ENCODE measurements at places on chromosomes 11 and 22.

DNA sequence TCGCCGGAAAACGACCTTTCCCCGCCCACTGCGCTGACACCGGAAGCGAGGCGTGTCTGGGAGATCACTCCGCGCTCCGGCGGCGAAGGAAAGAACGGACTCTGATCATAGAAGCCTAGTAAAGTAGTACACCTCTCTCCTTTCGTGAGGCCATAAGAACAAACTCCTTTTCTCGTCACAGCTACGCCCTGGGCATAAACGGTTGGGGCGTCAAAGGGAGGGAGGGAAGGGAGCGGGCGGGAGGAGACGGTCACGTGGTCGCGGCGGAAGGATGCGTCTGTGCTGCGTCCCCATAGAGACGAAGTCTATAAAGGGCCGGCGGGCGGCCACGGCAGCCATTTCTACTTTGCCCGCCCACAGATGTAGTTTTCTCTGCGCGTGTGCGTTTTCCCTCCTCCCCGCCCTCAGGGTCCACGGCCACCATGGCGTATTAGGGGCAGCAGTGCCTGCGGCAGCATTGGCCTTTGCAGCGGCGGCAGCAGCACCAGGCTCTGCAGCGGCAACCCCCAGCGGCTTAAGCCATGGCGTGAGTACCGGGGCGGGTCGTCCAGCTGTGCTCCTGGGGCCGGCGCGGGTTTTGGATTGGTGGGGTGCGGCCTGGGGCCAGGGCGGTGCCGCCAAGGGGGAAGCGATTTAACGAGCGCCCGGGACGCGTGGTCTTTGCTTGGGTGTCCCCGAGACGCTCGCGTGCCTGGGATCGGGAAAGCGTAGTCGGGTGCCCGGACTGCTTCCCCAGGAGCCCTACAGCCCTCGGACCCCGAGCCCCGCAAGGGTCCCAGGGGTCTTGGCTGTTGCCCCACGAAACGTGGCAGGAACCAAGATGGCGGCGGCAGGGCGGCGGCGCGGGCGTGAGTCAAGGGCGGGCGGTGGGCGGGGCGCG is at the start of gene ATF4:
TSS of gene ATF4 (plus strand) at position 337 of the 880 bp plus-strand sequence. CDS start 884 bp downstream, outside the sequence.
- DNase-seq: peak; percentile 96

- DNase-seq: no peak
Observed at GRCh38 chr22:38228873-38229740, 27.3 kb downstream of the MAFF start.

DNA sequence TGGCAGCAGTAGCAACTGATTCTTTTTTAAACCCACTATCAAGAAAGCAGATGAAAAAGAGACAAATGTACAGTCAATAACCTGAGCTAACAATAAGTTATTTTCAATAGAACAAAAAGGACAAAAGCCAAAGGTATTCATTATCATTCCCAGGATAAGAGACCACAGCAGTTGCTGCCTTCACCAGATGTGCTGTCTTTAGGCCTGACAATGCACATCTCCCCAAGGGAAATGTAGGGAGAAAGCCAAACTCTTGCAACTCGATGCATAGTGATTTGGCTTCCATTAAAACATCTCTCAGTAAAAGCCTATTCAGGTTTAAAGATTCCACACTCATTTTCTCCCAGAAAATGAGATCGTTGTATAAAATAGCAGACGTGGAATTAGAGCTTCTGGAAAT is 210.7 kb downstream of the METTL15 start:
- no peak for DNase-seq

- DNase-seq: no peak
Observed at GRCh38 chr11:60158636-60159035, 24.2 kb downstream of the MS4A6A start.

DNA sequence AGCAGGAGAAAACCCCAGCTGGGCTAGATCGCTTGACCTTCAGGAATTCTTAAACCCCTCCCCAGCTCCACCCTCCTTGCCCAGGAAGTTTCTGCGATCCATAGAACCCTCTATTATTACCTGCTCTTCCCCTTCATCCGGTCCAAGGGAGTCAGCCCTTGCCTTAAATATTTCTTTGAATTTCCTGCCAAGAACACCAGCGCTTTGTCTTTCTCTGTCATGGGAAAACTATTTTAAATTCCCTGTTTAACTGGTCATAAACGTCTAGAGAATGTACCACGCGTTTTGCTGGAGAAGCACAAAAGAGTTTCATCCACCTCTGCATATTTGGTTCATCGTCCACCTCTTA is 496 bp upstream of the TRAF6 start:
- no peak for DNase-seq

DNA sequence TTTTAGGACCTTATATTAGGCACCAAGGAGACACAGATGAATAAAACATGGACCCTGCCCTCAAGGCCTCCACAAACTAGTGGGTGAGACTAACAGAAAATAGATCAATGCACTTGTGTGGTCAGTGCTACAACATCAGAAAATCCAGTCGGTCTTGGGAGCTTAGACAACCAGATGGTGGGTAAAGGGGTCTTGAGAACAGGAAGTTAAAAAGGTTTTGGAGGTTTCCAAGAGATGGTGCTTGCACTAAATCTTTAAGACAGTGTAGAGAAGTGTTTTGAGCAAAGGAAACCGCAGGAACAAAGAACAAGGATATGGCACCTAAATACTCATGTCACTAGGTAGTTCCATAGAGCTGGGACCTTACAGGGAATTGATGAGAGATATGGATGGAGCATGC is 56.2 kb downstream of the GALNT18 start:
- no peak for DNase-seq

DNA sequence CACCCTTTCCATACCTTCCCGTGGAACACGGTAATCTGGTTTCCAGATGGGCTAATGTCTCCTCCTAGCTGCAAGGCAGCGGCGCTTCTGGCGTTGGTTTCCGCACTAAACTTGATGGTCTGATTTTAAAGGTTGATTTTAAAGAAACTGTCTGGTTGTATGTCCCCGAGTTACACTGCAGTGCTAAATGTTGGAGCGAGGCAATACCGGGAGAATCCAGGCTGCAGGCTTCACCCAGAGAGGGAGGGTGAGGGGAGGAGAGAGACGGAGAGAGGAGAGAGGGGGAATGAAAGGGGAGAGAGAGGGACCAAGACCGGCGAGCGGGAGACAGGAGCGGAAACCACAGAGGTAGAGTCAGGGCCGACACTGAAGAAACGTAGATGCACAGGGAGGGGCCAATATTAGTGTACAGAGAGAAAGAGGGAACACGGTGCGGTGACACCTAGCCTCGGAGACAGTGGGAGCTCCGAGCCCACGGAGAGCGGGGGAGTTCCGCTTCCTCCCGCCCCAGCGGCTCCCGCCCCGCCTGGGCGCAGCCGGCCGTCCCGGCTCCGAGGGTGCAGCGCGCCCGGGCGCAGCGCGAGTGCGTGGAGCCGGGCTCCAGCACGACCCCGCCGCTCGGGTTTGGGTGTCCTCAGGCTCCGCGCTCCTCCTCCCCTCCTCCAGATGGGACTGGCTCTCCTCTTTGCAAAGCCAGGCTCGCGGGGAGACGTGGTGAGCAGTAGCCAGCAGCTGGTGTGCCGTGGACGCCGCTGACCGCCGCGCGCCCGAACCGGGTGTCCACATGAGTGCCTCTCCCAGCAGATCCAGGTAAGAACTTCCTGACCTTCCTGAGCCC is 71.9 kb upstream of the GRAMD1B start:
- peak; percentile 67 for DNase-seq

- no peak for DNase-seq
Observed at GRCh38 chr11:101940901-101941520, 24.7 kb upstream of the ANGPTL5 start.

DNA sequence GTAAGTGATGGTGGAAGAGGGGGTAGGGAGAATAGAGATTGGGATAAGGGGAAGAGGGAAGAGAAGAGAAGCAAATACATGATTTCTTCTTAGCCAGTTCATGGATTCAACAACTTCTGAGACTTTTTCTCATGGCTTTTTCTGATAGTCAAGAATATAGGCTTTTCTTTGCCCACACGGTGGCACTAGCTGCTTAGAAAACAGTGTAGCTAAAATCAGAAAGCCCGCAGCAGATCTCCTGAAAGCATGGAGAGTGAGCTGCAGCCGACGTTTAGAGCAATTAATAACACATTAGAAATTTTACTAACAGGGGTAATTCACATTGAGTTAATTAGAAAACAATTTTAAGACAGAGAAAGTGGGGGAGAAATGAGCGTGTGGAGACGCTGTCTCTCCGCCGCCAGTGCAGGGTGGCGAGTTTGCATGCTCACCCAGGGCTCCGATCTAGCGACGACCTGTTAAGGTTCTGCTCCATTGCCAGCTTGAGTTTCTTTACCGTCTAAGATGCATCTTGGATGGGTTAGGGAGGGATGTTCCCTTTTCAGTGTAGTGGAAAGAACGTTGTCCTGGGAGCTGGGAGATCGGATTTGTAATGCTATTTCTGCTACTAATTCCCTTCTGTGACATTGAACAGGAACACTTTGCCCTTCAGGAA is 3.3 kb upstream of the RAG1 start:
- peak; percentile 58 for DNase-seq

DNA sequence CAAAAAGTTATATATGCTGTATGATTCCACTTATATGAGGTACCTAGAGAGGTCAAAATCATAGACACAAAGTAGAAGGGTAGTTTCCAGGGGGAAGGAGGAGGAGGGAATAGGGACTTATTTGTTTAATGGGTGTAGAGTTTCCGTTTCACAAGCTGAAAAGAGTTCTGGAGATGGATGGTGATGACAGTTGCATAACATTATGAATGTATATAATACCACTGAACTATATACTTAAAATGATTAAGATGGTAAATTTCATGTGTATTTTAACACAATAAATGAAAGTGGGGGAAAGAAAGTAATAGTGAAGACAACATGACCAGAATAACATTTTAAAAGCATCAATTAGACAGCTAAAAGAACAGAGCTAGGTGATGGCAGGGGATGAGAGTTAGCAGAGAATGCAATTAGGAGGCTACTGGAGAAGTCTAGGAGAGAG is 51.2 kb downstream of the MRTFA start:
- DNase-seq: no peak
